Body of pancreas (tissue), 4 donors: ENCODE measurements at places on chromosomes 4 and X. TPM values are rescaled to one million over a fixed set of nuclear protein-coding genes. Genes with fewer than 3 reads are reported as not detected.

- DNase-seq: peak; percentile 28
Observed at GRCh38 chr4:184978211-184978610, 40.1 kb upstream of the HELT start.

The MND1 gene
- total RNA-seq: not detected

DNA sequence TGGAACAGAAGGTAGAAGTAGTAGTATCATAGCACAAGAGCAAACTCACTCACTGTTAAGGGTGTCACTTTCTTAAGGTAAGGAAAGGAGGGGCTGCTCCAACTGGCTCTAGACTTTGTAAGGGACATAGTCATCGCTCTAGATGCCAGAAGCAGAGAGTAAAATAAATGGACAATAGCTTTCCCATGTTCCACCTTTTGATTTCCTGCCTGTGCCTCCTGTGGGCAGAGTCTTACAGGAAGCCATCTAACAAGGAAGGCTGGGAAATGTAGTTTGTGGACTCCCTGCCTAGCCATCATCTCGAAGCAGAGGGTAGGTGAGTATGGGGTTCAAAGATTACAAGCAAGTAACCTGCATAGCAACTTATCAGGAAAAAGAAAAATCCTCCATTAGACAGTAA lies 1.7 kb upstream of the METTL14 start:
- DNase-seq: no peak

GRCh38 chr4:11189756-11190155 lies 238.9 kb downstream of the HS3ST1 start:
- DNase-seq: no peak

The RTL3 gene
- not detected for total RNA-seq

DNA sequence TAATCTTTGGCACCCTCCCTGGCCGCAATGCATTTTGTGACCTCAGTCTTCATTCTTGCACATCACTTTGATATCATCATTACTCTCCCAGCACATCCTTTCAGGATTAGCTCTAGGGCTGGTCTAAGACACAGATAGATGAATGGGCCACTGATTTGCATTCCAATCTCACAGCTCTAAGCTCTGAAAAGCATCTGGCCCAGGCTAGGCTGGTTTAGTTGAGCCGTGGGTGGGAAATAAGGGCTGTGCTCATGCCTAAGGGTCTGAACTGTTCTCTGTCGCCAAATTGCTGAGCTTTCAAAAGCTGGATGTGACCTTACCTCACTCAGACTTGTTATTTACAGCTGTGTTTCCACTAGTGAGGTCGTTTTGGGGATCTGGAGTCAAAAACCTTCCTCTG lies 30.0 kb upstream of the SLC9A7 start:
- no peak for DNase-seq

DNA sequence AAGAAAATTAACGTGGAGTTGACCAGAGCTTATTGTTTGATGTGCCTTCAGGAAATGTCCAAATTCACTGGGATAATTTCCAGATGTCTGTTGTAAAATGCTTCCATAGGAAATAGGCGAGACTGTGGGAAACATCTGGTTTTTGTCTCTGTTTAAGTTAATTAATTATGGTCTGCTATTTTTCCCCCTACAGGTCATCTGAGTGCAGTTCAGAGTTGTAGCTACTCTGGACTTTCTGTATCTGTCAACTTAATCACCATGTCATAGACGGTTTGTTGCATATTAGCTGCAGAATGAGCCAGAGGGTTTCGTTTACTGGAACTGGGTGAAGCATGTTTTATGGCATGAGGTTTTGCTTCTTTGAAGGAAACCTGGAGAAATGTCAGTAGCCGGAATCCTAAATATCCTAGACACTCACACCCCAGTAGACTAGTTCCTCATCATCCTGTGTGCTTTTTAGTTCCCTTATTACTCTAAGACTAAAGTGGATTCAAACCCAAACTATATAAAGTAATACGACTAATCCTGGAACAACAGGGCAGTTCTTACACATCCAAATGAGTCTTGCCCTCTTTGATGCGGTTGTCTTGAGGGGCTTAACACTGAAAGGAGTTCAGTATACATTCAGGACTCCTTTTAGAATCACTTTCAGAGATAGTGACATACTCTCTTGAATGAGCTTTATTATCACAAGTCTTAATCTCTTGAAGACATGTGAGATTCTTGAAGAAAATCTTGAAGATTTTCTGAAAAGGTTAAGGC lies 62.5 kb downstream of the PPEF1 start:
- no peak for DNase-seq
